ENCODE measurements at places on chromosomes 12 and 14. TPM values are rescaled to one million over a fixed set of nuclear protein-coding genes. Genes with fewer than 3 reads are reported as not detected.

GRCh38 chr14:67487937-67488893, at the start of gene TMEM229B:
TMEM229B (minus strand) TSS chr14:67488721; CDS start chr14:67473923, 14,798 bp downstream.
- DNase-seq = no peak

GRCh38 chr12:47556261-47557030, 149.4 kb downstream of the RPAP3 start:
- peak; percentile 32 for DNase-seq

DNA sequence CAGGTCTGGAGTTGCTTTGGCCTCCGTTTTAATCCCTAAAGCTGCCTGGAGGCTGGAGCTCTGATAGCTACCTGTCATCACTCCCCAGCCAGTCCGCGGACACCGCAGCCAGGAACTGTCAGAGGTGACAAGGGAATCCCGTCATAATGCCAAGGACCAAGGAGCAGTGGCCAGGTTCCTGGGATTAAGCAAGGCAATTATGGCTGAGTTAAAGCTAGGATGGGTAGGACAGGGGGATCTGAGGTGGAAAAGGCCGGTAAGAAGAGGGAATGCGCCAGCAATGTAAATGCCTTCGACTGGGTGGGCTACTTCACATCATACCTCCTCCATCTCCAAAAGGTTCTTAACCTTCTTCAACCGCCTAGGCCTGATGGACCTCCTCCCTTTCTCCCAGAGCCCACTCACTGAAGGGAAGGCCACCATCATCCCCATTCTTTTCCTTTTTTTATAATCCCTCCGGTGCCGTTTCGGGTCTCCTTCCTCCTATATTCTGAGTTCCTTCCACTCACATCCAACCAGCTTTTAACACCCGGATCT, 1.9 kb downstream of the PPP1R3E start:
- no peak for DNase-seq

GRCh38 chr12:5489760-5490406, 58.0 kb downstream of the NTF3 start:
- no peak for DNase-seq

DNA sequence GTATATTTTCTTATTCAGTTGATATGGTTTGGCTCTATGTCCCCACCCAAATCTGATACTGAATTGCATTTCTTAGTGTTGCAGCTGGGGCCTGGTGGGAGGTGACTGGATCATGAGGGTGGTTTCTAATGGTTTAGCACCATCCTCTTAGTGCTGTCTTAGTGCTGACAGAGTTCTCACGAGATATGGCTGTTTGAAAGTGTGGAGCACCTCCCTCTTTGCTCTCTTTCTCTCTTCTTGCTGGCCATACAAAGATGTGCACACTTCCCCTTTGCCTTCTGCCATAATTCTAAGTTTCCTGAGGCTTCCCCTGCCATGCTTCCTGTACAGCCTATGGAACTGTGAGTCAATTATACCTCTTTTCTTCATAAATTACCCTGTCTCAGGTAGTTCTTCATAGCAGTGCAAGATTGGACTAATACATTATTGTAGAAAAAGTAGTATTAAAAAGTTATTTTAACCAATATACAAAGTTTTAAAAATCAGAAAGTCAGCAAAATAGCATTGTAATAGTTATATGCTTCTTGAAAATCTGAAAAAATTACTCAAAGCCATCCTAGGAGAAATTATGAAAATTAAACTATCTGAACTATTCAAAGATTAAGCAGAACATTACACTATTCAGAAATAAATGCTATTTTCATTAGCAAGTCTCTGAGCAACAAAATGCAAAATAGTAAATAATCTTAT, 84.1 kb downstream of the PPP1R12A start:
- DNase-seq = no peak

GRCh38 chr14:89146274-89146673, 270.8 kb downstream of the FOXN3 start:
- no peak for DNase-seq

- no peak for DNase-seq
Measured at GRCh38 chr12:53333289-53333688, 2.9 kb downstream of the SP7 start.

DNA sequence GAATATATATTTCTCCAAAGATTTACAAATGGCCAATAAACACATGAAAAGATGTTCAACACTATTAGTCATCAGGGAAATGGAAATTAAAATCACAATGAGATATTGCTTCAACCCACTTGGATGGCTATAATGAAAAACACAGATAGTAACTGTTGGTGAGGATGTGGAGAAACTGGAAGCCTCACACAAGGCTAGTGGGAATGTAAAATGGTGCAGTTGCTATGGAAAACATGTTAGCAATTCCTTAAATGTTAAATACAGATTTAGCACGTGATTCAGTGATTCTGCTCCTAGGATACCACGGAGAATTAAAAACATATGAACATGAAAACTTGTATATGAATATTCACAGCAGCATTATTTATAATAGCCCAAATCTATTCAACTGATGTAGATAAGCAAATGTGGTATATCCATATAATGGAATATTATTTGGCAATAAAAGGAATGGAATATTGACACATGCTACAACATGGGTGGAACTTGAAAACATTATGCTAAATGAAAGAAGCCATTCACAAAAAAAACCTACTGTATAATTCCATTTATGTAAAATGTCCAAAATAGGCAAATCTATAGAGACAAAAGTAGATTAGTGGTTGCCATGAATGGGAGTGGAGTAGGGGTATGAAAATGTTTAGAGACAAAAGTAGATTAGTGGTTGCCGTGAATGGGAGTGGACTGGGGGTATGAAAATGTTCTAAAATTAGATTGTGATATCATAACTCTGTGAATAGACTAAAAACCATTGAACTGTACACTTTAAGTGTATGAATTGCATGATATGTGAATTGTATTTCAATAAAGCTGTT, 227.1 kb upstream of the DDHD1 start:
- DNase-seq = no peak

DNA sequence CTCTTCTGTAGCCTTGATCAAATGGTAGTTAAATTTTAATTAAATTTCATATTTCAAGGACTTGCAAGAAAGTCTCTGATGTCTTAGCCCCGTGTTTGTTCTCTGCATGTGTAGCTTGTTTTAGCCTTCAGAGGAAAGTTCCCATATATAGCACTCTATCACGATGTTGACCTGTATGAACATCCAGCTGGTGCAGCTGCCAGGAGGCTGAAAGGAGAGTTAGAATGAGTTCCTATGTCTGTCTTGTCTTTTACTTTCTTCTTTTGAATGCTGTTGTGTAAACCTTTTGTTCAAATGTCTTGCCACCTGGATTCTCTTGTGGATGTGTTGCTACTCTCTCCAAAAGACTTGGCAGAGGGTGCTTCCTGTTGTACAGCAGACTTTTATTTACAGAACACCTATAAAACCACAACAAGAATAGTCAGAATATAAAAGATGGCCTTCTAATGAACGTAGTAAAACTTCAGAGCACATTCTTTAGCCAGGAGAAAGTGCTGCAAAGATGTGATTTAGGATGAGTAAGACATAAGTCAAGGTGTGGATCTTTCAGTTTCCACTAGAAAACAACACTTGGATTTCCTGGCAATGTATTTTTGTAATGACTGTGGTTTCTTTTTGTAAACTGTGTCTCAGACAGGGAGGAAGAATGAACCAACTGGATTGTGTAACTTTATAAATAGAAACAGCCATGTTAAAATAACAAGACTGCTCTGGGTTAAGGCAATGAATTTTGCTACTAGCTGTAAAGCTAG, 17.2 kb downstream of the NAV3 start:
- DNase-seq = peak; percentile 48

DNA sequence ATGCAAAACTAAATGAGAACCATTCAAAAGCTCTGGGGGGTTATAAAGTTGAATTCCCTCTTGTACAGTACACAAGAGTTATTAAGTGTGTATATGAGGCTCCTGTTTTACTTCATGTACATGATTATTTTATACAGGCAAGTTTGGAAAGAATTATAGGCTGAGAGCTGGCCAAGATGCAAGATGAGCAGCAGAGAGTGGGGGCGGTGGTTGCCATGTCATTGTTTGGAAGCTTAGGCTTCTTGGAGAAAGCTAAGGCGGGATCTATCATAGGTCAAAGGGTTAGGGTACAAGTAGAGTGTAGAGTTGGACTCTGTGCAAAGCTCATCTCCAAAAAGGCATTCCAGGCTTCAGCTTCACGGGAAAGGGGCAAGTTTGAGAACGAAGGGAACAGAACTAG, 297.1 kb upstream of the TBX3 start:
- DNase-seq = no peak

GRCh38 chr12:47983541-47984115, 20.2 kb downstream of the TMEM106C start:
- no peak for DNase-seq

GRCh38 chr12:119681728-119682638, 14.1 kb downstream of the PRKAB1 start:
- DNase-seq = no peak

GRCh38 chr12:105393587-105393986, 63.1 kb downstream of the C12orf75 start:
- DNase-seq = no peak

The KRT1 gene
- 93.0 TPM for polyA plus RNA-seq

The MGP gene
- 0.24 TPM for polyA plus RNA-seq

The TSPAN19 gene
- polyA plus RNA-seq = 0.06 TPM

The CLEC9A gene
- polyA plus RNA-seq = not detected

The COQ6 gene
- 28.4 TPM for polyA plus RNA-seq

All from keratinocyte (primary cell).